ENCODE measurements at places on chromosomes 16 and 17.

DNA sequence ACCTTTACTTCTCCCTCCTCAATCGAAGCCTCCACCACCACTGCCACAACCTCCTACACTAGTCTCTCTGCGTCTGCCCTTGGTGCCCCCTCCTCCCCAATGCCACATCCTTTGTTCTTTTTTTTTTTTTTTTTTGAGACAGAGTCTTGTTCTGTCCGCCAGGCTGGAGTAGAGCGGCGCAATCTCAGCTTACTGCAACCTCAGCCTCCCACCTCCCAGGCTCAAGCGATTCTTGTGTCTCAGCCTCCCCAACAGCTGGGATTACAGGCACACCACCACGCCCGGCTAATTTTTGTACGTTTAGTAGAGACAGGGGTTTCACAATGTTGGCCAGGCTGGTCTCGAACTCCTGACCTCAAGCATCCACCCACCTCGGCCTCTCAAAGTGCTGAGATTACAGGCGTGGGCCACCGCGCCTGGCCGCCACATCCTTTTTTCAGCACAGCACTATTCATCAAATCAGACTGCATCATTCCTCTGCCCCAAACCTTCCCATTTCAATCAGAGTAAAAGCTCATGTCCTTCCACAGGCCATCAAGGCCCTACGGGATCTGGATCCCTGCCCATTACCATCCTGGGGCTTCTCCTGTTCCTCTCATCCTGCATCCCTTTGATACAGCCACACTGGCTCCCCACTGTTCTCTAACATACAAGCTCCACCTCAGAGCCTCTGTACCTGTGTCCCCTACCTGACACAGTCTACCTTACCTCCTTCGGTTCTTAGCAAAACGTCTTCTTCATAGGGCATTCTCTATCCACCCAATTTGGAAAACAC, 2.0 kb downstream of the KLHL11 start:
- no peak for DNase-seq

DNA sequence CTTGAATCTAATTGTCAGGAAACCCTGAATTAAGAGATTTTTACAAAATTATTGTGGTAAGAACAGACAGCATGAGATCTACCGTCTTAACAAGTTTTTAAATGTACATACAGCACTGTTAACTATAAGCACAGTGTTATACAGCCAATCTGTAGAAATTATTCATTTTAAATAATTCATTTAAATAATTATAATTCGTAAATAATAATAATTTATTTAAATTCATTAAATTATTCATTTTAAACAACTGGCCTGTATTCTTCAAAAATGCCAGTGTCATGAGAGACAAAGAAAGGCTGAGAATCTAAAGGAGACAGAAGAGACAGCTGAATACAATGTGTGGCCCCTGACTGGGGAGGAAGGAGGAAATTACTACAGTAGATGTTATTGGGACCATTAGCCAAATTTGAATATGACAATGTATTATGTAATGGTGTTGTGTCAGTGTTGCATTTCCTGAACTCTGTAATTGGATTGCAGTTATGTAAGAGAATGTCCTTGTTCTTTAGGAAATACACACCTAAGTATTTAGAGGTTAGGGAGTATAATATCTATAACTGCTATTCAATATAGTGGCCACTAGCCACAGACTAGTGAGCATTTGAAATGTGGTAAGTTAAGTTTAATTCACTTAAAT, 2.3 kb downstream of the RSAD1 start:
- no peak for DNase-seq

DNA sequence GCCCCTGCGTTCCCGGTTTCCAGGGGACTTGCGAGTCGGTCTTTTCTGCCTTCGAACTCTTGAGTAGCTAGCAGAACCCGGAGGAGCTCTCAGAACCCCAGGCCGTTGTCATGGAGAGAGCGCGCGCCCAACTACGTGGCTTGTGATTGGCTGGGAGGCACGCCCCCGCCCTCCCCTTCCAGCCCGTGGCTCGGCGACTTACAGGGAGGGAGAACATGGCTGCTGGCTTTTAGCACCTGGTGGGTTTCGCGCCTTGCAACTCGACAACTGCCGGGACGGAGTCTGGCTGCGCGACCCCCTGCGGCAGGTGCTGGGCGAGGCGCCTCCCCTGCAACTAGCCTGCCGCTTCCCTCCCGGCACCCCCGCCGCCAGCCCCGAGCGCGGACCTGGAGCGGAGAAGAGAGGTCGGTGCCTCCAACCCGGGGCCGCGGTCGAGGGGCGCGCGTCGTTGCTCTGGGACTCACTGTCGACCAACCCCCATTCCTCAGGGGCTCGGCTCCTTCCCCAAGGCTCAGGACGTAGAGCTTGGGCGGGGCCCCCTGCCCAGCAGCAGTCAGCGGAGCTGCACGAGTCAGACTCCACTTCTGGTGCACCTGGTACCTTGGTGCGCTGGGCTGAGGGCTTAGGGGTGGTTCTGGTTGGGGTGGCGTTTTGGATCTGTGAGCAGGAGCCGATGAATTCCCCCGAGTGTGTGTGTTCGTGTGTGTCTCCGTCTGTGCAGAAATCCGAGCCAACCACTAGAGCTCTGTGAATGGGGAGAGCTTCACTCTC, 9.0 kb upstream of the ZFP90 start:
- DNase-seq, result peak; percentile 86

DNA sequence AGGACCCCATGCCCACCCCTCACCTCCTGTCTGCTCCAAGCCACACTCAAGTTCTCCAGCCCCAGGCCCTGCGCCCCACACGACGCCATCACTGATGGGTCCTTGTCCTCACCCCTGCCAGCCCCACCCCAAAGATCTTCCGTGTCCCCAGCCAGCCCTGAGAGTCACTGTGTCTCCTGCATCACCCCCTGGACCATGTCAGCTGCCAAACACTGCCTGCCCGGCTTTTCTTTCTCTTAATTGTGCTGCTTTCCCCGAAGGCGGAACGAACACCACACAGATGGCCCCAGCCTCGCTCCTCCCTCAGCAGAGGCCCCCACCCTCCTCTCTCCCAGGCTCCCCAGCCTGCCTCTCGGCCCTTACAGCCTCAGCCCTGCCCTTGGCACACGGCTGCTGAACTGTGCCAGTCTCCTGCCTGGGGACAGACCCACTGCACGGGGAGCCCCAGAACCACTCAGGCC, 4.8 kb upstream of the GAA start:
- DNase-seq, result no peak

- DNase-seq, result no peak
Observed at GRCh38 chr17:47807421-47807820, 14.2 kb downstream of the OSBPL7 start.

DNA sequence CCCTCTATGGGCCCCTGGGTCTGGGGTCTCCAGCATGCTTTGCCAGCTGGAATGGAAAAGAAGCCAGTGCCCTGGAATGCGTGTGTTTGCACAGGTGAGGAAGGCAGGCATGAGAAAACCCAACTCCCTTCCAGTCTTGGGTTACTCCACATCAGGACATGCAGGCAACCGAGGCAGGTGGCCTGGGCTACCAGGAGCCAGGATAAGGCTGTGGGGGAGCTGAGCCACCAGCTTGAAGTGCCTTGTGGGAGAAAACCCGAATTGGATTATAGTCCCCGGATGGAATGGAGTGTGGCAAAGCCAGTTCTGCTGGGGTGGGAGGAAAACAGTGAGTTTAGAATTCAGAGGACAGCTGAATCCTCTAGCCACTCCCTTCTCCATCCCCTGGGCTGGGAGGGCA, 7.2 kb downstream of the SRCIN1 start:
- DNase-seq, result no peak

GRCh38 chr17:18988546-18989173, 15.9 kb downstream of the FAM83G start:
- no peak for DNase-seq

GRCh38 chr16:13036600-13036999, 135.2 kb downstream of the SHISA9 start:
- no peak for DNase-seq

Data from stimulated activated CD4-positive, alpha-beta T cell treated with anti-CD3 and anti-CD28 coated beads, TNF-alpha, amount 100 ng/mL, for 4 hours (primary cell).